ENCODE measurements at places on chromosomes 11 and 22.

- DNase-seq = no peak
Measured at GRCh38 chr11:15769203-15769602, 587.1 kb downstream of the SOX6 start.

DNA sequence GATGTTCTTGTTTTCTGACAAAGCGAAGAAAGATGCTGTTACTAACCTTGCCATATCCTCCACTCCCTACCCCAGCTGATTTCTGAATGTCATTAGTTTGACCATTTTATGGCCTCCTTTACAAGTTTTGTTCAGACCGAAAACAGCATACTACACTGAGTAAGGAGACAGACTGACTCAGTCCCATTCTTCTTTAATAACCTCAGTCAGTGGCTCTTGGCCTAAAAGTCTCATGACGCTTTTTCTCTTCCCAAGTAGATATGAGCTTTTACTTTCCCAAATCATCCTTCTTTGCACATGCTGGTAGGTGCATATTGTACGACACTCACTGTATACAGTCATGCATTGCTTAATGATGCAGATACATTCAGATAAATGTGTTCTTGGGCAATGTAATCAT lies 8.0 kb upstream of the FIBIN start:
- no peak for DNase-seq

DNA sequence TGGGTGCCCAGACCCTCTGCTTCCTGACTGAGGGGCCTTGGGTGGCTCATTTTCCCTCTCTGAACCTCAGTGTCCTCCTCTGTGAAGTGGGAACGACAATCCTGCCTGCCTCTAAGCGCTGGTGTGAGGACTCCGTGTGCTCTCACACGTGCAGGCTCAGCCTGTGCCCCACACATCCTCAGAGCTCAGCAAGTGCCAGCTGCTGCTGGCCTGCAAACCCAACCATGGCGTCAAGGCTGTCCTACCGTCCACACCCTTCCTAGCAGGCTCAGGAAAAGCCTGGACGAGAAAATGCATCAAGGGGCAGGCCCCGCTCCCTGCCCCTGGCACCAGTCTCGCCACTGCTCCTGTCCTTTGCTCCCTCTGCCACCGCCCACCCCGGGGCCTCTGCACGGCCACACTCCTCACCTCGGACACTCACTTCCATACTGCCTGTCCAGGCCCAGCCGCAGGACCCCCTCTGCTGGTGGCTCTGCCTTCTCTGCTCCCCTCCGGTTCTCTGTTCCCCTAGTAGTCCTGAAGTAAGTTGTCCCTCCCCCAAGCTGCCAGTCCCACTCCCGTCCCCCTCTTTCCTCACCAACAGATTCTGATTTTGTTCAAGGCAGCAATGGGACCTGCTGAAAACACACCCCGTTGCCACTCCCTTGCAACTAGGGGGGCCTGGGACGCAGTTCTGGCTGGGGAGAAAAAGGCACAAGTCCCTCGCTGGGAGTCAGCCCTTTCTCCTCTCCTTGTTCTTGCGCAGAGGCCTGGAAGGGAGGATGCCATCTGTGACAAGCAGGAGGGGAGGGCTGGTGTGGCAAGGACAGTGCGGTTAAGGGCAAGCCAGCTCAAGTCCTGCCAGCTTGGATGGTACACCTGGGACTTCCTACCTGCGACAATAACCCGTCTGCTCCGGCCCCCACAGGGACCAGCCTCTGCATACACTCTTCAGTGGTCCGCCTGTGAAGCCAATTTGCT lies 62.2 kb downstream of the ARFGAP3 start:
- DNase-seq = peak; percentile 31

DNA sequence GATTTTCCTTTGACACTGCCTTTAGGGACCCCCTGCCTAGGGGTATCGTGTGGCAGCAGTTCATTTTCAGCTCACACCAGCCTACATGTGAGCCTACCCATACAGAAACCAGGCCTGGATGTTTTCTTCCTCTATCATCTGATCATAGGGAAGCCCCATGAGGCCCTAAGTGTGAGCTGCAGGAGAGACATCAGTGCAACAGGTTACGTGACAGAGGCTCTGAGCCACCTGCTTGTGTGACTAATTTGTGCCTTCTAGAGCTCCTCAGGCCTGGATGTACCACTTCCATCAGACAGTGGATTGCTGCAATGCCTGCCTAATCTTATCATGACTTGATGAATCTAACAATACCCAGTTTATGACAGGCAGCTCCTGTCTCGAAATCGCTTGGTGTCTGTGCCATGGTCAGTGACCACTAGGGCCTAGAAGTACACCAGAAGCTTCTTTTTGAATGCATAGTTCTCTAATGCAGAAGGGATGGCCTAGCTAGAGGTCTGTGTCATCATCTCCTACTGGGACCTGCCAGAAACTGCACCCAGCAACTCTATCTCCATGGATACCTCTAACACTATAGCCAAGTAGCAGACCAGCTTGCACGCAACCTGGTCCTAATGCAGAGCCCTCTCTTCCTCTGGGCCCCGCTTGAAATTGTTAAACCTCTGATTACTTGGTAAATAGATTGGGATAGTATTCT lies 109.7 kb upstream of the CLPB start:
- no peak for DNase-seq

DNA sequence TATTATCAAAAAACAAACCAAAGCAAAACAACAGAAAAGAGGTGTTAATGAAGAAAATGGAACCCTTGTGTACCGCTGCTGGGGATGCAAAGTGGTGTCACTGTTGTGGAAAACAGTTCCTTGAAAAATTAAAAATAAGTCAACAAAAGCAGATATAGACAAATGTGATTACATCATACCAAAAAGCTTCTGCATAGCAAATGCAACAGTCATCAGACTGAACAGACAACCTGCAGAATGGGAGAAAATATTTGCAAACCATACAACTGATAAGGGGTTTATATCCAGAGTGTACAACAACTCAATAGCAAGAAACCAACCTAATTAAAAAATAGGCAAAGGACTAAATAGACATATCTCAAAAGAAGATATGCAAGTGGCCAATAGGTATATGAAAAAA lies 22.9 kb upstream of the CARS1 start:
- no peak for DNase-seq
